ENCODE measurements at places on chromosomes 11 and 22.

DNA sequence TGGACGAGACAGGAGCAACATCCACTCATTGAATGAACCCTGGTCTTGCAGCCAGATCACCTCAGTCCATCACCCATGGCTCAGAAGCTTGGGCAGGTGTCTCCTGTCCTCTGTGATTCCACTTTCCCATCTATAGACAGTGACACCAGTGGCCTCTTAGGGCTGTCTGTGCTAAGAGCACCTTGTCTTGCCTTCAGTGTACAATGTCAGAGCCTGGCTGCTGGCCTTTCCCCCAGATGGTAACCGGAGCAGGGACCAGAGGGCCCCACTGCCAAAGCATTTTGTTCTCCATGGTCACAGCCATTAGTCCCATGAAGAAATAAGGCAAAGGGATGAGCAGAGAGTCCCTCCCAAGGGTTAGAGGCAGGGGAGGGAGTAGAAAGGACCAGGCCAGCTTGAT is 35.4 kb downstream of the PKNOX2 start:
- no peak for DNase-seq

- no peak for DNase-seq
These were observed 9.1 kb upstream of the CKAP5 start for GRCh38 chr11:46855167-46855566.

DNA sequence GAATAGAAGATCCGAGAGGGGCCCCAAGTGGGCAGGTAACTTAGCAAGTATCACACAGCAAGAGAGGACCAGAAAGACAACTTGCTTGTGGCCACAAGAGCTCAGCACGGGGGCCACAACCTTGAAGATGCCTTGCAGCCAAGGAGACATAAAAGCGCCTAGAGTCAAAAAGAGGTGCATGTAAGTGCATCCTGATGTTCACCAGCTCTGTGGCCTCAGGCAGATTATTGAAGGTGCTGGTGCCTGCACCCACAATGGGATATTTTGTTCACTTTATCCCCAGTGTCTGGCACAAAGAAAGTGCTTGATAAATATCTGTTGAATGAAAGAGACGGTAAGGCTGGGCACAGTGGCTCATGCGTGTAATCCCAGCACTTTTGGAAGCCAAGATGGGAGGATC is 106.0 kb upstream of the ASPHD2 start:
- no peak for DNase-seq

DNA sequence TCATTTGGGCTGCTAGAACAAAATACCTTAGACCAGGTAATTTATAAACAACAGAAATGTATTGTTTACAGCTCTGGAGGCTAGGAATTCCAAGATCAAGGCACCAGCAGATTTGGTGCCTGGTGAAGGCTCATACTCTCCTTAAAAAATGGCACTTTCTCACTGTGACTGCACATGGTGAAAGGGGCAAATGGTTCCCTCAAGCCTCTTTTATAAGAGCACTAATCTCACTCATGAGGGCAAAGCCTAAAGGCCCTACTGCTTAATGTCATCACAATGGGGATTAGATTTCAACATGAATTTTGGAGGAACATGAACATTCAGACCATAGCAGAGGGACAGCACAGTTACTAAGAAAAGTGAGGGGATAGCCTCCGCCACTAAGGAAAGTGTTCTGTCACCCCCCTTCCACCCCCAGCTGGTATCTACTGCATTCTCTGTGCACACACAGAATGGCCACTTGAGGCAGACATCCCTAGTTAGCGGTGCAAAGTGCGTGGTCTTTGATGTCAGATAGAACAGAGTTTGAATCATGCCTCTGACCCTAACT is 47.2 kb upstream of the CEP295 start:
- DNase-seq: peak; percentile 33

DNA sequence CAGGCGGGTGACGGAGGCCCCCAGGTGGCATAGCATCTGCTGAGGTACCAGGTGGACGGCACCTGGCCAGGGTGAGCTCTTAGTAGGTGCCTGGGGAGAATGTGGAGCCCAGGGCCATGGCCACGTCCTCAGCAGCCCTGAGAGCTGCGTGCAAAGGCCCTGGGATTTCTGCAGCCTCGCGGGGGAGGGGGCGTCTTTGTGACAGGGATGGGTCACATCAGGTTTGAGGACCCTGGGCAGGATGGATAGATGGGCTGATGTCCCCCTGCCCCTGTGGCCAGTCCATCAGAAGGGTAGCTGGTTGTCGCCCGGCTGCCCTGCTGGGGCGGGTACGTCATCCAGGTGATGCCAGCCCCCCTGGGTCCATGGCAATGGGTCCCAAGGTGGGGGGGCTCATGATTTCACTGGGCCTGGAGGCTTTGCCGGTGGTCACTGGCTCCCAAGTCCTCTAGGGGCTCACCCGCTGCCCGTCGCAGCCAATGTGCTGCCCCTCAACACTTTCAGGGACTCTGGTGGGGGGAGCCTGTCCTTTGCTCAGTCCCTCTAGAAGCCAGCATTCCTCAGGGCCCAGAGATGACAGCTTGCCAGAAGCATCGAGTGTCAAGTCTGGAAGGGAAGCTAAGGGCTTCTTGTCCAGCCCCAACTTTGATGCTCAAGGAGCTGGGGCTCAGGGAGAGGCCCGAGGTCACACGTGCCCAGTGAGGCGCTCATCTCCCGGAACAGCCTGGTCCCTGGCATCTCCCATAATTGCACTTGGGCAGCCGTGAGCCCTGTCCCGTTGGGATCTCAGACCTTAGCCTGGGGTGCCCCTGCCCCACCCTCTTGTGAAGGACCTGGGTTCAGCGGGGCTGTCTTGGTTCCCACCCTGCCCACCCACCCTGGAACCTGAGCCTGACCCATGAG is 777 bp downstream of the TBX10 start:
- DNase-seq: no peak

DNA sequence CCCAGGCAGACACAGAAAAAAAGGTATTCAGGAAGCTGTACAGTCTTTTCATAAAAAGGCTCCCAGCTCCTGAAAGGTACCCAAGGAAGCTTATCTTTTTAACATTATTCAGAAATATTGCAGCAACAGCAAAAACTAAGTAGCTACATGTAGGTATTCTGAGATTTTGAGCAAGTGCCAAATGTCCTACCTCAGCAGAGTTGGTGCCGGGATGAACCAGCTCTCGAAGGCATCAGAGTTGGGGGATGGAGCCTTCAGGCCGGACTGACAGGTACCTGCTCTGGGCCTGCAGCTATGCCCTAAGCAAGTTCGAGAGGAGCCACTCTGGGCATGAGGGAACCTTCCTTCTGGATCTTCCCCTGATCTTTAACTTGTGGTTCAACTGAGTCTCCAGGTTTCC is 77.1 kb upstream of the TTC12 start:
- DNase-seq: no peak
